ENCODE measurements at places on chromosomes 11 and 22. TPM values are rescaled to one million over a fixed set of nuclear protein-coding genes. Genes with fewer than 3 reads are reported as not detected.

DNA sequence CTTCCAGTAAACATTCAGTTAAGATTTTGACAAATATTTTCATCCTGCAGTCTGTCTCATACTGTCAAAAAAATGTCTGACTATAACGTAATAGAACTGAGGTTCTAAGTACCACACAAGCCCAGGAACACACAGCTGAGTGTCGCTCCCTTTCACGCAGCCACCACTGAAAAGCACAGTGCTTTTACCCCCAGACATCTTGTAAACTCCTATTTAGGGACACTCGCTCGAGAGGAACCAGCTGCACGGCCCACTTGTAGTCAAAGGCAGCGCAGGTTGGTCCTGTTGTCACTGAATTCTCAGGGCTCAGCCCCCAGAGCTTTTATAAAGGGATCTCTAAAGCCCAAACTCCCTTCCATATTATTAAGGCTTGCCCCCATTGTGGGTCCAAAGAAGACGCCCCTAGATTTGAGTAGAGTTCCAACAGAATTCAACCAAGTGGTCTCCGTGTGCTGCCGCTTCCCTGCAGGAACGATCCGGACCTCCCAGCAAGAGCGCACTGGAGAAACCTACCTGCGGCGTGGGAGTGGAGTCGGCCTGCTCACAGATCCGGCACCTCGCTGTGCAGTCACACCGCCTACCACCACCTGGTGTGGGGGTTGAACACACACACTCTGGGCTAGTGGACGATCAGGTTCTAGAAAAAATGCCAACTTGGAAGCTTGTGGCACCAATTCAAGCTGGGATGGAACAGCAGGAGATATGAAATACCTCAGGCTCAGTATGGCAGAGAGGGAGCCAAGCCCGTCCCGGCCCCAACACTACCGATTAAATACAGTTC lies 23.4 kb downstream of the ASPHD2 start:
- DNase-seq = no peak
- no peaks in the 10 kb centered on the region for H3K27me3 ChIP-seq
- no peak overlapping the region for H3K4me3 ChIP-seq
- H3K4me1 ChIP-seq = no peaks in the 10 kb centered on the region
- no peak overlapping the region for H3K27ac ChIP-seq

GRCh38 chr22:37141971-37142370 lies 7.7 kb downstream of the IL2RB start:
- H3K27me3 ChIP-seq = no peaks in the 10 kb centered on the region
- DNase-seq = no peak
- H3K27ac ChIP-seq = no peak overlapping the region
- no peaks in the 10 kb centered on the region for H3K36me3 ChIP-seq
- no peaks in the 10 kb centered on the region for H3K4me1 ChIP-seq
- no peak overlapping the region for H3K4me3 ChIP-seq

Gene HORMAD2
- not detected for total RNA-seq

GRCh38 chr11:3203221-3204043 lies 15.2 kb downstream of the MRGPRG start:
- DNase-seq = no peak
- peaks cover 15% of the 10 kb centered on the region for H3K27me3 ChIP-seq
- H3K4me1 ChIP-seq = peaks cover 5% of the 10 kb centered on the region
- no peak overlapping the region for H3K4me3 ChIP-seq

DNA sequence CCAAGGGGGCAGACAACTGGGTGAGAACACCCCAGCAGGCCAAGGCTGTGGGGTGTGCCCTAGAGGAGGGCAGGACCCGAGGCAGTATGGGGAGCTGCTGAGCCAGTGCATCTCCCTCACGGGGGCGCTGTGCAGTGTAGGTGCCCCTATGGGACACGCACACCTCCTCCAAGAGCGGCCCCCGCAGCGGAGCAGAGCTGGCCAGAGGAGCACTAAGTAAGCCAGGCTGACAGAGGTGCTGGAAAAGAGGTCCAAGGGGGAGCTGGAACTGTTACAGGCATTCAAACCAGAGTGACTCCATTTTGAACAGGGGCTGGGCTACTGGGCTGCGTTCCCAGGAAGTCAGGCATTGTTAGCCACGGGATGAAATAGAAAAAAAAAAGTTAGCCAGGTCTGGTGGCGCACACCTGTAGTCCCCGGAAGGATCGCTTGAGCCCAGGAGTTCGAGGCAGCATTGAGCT lies 41.8 kb downstream of the TST start:
- H3K27ac ChIP-seq = peak overlapping the region; percentile 1
- no peaks in the 10 kb centered on the region for H3K4me1 ChIP-seq

- peaks cover 70% of the 10 kb centered on the region for H3K36me3 ChIP-seq
- no peaks in the 10 kb centered on the region for H3K27me3 ChIP-seq
- peaks cover 20% of the 10 kb centered on the region for H3K4me1 ChIP-seq
- peak; percentile 74 for DNase-seq
Measured at GRCh38 chr11:65503949-65504673, 5.3 kb downstream of the MALAT1 start.

- H3K27me3 ChIP-seq = no peaks in the 10 kb centered on the region
- H3K36me3 ChIP-seq = no peaks in the 10 kb centered on the region
- no peak overlapping the region for H3K27ac ChIP-seq
- no peaks in the 10 kb centered on the region for H3K4me1 ChIP-seq
- DNase-seq = no peak
Measured at GRCh38 chr11:125960771-125961170, 14.9 kb downstream of the VSIG10L2 start.

DNA sequence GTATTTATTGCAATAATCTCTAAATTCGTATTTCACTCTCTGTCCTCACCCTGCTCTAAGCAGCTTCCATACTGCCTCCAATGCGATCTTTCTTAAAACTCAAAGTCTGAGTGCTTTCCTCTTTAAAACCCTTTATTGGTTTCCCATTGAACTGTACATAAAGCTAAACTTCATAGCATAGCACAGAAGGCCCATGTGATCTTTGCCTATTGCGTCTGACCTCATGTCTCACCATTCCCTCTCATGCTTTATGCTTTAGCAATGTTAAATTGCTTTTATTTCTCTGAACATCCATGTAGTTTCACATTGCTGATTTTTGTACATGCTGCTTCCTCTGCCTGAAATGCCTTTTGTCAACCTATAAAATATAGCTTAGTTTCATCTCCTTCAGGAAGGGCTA lies 28.4 kb downstream of the ZDHHC13 start:
- peaks cover 6% of the 10 kb centered on the region for H3K36me3 ChIP-seq
- DNase-seq = no peak
- H3K27ac ChIP-seq = no peak overlapping the region
- no peaks in the 10 kb centered on the region for H3K27me3 ChIP-seq
- no peak overlapping the region for H3K4me3 ChIP-seq

DNA sequence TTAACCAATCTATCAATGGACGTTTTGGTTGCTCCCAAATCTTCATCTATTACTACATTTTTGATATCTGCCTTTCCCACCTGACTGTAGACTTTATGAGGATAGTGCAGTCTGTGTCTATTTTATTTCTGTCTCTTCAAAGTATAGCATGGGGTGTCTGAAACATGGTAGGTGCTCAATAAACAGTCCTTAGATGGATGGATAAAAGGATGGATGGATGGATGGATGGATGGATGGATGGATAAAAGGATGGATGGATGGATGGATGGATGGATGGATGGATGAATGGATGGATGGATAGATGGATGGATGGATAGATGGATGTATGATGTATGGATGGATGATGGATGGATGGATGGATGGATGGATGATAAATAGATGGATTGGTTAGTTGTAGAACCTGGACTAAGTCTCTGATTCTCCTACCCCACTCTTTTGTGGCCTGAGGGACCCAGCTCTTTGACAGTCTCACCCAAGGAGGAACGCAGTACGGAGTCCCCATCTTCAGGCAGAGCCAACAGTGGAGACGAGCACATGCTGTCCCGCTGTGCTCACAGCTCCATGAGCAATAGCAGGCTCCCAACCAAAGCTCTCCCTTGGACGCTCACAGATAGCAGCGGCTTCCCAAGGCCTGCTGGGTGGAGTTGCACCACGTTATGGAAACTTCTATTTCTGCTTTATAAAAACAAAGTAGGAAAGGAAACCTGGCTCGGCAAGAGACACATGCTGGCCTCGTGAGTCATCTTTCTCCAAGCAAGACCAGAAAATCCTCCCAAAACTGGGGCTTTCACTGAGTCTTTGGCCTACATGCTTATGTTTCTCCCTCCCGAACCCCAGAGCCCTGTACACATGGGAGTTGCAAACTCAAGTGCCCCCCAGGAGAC lies 448.0 kb downstream of the MIAT start:
- no peaks in the 10 kb centered on the region for H3K4me1 ChIP-seq
- no peaks in the 10 kb centered on the region for H3K36me3 ChIP-seq
- no peak overlapping the region for H3K27ac ChIP-seq
- no peak for DNase-seq
- H3K27me3 ChIP-seq = no peaks in the 10 kb centered on the region
- no peak overlapping the region for H3K4me3 ChIP-seq

- no peak for DNase-seq
- no peaks in the 10 kb centered on the region for H3K27me3 ChIP-seq
- no peak overlapping the region for H3K4me3 ChIP-seq
- H3K4me1 ChIP-seq = peaks cover 8% of the 10 kb centered on the region
- no peaks in the 10 kb centered on the region for H3K36me3 ChIP-seq
Measured at GRCh38 chr22:38213319-38213989, 11.7 kb downstream of the MAFF start.

Gene TRIM29
- total RNA-seq = 0.64 TPM

Gene TREH
- 0.05 TPM for total RNA-seq

GRCh38 chr11:69416762-69417698 lies 64.4 kb upstream of the LINC01488 start:
- H3K27me3 ChIP-seq = no peaks in the 10 kb centered on the region
- peaks cover 15% of the 10 kb centered on the region for H3K4me1 ChIP-seq
- 0 out of 2 replicates have a peak overlapping the region, but pooled peaks have one; percentile 24 for H3K27ac ChIP-seq
- no peak overlapping the region for H3K4me3 ChIP-seq

- no peak for DNase-seq
- peak overlapping the region; percentile 26 for H3K27ac ChIP-seq
- peak overlapping the region; percentile 93 for H3K4me3 ChIP-seq
- peaks cover 44% of the 10 kb centered on the region for H3K4me1 ChIP-seq
Measured at GRCh38 chr11:18324381-18324780, 2.0 kb downstream of the GTF2H1 start.

All from Panc1 (cell line).